ENCODE measurements at places on chromosomes 1 and 21.

- no peak for DNase-seq
These were observed 624.8 kb upstream of the PTBP2 start for GRCh38 chr1:96096613-96097321.

DNA sequence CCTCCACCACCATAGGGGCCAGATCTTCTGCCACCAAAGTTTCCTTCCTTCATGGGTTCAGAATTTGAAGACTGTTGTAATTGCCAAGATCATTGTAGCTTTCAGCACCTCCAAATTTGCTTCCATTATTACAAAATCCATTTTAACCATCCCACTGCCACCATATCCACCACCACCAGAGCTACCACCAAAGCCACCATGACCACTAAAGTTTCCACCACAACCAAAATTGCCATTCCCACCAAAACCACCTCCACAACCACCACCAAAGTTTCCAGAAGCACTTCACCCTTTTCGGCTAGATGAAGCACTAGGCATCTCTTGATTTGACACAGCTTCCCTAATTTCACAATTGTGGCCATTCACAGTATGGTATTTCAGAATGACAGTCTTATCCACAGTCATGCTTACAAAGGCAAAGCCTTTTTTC, 45.2 kb downstream of the SLC30A7 start:
- DNase-seq: peak; percentile 71

GRCh38 chr1:53822931-53823330, 15.2 kb downstream of the NDC1 start:
- DNase-seq: no peak

GRCh38 chr1:920010-920409, 3.7 kb upstream of the SAMD11 start:
- no peak for DNase-seq

DNA sequence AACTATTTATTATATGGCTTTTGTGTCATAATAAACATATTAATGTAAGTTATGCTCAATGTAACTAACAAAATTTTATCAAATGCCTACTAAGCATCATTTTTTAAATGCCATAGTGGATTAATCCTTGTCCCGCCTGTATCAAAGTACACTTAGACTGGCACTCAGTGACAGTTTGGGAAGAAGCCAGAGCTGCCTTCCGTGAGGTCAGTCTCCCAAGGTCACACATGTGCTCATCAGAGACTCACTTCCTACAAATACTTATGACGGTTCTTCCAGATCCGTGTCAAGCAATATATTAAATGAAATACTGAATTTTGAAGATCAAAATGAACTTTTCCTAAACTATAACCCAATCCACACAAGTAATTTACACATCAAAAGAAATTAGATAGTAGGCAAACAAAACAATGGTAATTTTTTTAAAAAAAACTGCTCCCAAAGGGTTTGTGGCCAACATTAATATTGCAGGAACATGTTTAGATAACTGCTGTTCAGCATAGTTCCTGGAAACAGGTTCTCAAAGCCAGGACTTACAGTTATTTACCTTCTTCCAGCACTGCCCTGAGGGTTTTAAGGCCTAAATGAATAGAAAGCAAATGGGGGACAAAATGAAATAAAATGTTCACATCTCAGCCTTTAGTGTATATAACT, 27.2 kb downstream of the WLS start:
- no peak for DNase-seq

- DNase-seq: no peak
These were observed 43.2 kb downstream of the SLC44A3 start for GRCh38 chr1:94863297-94863911.

- no peak for DNase-seq
These were observed 296.1 kb upstream of the SPAG17 start for GRCh38 chr1:118481126-118481525.

GRCh38 chr1:58804853-58805565, 21.2 kb upstream of the JUN start:
- DNase-seq: no peak

GRCh38 chr1:217134857-217135568, 411.8 kb upstream of the ESRRG start:
- DNase-seq: no peak

Measured in activated CD4-positive, alpha-beta T cell treated with anti-CD3 and anti-CD28 coated beads, Interleukin-2, amount 10 ng/mL, durations not matched to agents 24 days and 14 days (primary cell).